ENCODE measurements at places on chromosomes 13 and 19. TPM values are rescaled to one million over a fixed set of nuclear protein-coding genes. Genes with fewer than 3 reads are reported as not detected.

Gene PSG7
- not detected for total RNA-seq

GRCh38 chr13:106680796-106681472 lies 113.0 kb upstream of the ARGLU1 start:
- H3K36me3 ChIP-seq, result no peaks in the 10 kb centered on the region
- no peaks in the 10 kb centered on the region for H3K27me3 ChIP-seq
- no peak for ATAC-seq
- no peak overlapping the region for H3K27ac ChIP-seq

DNA sequence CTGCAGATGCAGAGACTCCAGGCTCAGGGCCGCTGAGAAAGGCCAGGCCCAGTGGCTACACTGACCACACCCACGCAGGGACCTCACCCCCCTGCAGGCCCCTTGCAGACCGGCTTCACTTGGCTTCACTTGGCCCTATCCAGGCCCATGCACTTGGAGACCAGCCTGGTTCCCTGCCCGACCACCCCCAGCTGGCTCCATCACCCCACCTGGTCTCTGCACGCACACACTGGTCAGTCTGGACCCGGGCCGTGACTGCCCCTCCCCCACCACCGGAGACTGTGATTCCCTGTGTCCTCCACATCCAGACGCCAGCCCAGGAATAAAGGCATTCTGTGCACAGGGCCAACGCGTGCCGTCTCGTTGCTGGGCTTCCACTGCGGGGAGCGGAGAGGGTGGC lies 4.9 kb upstream of the EBI3 start:
- H3K36me3 ChIP-seq, result no peaks in the 10 kb centered on the region
- no peak overlapping the region for H3K27ac ChIP-seq
- peaks cover 23% of the 10 kb centered on the region for H3K27me3 ChIP-seq
- no peak overlapping the region for H3K4me3 ChIP-seq

Gene FCER2
- total RNA-seq, result not detected

DNA sequence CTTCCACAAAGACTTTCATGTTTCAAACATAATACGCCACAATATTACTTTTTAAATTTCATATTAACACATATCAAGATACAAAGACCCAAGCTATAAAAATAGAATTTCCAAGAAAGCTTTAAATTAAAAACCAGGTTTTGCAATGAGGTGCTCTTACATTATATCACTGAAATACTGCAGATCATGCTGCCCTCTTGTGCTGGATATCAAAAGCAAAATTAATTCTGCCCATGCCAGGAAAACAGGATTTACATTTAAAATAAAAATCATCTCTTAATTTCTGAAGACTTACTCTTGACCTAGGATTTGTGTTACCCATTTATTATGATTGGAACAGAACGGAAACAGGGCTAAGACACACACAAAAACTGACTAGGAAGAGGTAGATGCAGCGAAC lies 145.0 kb downstream of the ABCC4 start:
- no peaks in the 10 kb centered on the region for H3K27me3 ChIP-seq
- no peaks in the 10 kb centered on the region for H3K4me1 ChIP-seq
- H3K4me3 ChIP-seq, result no peak overlapping the region
- ATAC-seq, result no peak
- H3K27ac ChIP-seq, result no peak overlapping the region
- no peaks in the 10 kb centered on the region for H3K36me3 ChIP-seq

Gene TMPRSS9
- not detected for total RNA-seq

GRCh38 chr19:23321953-23322549 lies 71.9 kb upstream of the ZNF724 start:
- no peaks in the 10 kb centered on the region for H3K36me3 ChIP-seq
- no peak overlapping the region for H3K27ac ChIP-seq
- ATAC-seq, result no peak
- no peak overlapping the region for H3K4me3 ChIP-seq
- H3K4me1 ChIP-seq, result no peaks in the 10 kb centered on the region

GRCh38 chr13:66212511-66212910 lies 1017.6 kb downstream of the PCDH9 start:
- ATAC-seq, result no peak
- no peak overlapping the region for H3K4me3 ChIP-seq
- H3K4me1 ChIP-seq, result no peaks in the 10 kb centered on the region
- H3K27me3 ChIP-seq, result no peaks in the 10 kb centered on the region

DNA sequence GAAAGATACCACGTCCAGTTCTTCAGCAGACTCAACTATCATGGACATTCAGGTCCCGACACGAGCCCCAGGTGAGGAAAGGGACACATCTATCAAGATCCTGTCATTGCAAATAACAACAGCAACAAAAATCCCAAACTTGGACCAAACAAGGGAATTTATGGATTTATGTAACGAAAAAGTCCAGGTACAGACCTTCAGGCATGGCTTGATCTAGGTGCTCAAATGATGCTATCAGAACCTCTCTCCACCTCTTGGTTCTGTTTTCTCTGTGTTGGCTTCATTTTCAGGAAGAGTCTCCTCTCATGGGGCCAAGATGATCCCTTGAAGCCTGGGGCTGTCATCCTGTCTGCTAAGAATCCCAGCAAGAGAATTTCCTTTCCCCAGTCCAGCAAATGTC lies 2.9 kb downstream of the FXYD5 start:
- no peak for ATAC-seq
- H3K36me3 ChIP-seq, result peaks cover 52% of the 10 kb centered on the region
- peaks cover 64% of the 10 kb centered on the region for H3K27me3 ChIP-seq
- peaks cover 35% of the 10 kb centered on the region for H3K4me1 ChIP-seq
- no peak overlapping the region for H3K4me3 ChIP-seq
